Germinal center (tissue), 1 donor: ENCODE measurements at places on chromosomes 3 and 15.

DNA sequence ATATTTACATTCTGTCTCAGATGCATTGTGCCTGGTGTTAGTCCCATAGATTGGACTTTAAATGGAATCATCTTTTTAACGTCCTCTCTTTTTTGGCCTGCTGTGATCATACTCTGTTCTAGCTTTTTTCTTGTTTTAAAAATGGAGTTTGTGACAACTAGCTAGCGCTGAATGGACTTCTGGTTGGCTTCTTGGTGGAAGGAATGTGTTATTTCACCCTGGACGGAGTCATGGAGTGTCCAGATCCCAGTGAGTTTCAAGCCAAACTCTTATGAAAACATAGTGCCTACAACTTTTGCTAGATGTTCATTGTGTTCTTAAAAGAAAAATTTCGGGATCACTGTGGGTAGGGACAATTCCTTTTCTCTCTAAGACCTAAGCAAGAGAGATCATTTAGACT, 192.6 kb downstream of the TCF12 start:
- no peak for DNase-seq

- DNase-seq: no peak
Measured at GRCh38 chr3:185153171-185153771, 411 bp upstream of the C3orf70 start.

GRCh38 chr3:73832426-73832825, 207.7 kb upstream of the PDZRN3 start:
- no peak for DNase-seq

DNA sequence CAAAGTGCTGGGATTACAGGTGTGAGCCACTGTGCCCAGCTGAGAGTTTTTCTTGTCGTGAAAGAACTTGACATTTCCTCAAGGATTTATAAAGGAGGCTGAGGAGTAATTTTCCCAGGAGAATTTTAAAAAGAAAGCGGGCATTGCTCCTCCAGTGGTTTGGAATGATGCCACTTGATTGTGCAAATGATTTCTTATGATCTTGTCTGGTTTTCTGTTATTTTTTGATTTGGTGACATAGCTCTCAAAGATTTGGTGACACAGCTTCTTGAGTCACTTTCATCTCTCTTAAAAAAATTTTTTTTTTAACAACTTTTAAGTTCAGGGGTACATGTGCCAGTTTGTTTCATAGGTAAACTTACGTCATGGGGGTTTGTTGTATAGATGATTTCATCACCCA, 24.6 kb upstream of the NFKBIZ start:
- no peak for DNase-seq

DNA sequence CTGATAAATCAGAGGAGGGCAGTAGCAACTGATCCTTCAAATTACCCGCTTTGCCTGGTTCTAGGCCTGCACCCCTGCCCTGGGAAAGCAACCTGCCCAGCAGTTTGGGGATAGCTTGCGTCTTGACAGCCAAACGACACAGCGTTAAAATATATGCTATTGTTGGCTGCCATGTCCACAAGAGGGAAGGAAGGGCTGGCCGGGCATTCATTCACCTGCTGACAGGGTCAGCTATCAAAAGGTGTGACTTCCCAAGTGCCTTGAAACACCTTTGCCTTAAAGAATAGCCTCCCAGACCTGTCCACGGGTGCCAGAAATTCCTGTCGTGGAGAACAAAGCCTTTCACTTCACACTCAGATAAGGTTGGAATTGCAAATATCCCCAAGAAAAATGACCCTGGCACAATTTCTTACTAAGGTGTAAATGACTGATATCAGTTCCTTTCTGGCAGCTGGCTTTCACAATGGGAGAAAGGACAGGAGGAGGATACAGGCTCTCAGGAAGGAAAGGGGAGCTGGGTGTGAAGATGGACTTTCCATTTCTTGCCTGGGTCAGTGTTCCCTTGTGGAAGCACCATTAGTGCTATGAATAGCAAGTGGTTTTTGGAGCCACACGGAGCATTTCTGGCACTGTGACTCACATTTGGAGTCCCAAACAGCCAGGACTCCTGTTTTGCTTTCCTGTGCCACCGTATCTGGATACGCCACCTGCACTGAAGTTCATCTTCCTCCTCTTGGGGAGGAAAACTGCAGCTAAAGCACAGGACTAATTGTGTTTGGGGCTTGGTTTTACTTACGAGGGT, 19.2 kb downstream of the ALDH1A3 start:
- no peak for DNase-seq

DNA sequence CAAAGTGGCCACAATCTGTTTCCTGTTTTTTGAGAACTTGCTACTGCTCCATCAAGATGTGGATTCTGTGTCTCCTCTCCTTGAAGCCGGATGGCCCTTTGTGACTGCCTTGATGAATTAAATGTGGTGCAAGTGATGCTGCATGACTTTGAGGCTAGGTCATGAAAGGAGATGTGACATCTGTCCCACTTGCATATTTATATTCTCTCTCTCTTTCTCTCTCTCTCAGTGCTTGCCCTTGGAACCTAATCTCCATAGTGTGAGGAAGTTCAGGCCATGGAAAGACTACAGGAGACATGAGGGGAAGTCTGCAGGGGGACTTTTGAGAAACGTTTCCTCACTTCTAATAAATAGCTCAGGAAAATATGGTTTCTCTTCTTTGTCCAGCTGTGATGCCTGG, 50.0 kb upstream of the ADPGK start:
- no peak for DNase-seq

DNA sequence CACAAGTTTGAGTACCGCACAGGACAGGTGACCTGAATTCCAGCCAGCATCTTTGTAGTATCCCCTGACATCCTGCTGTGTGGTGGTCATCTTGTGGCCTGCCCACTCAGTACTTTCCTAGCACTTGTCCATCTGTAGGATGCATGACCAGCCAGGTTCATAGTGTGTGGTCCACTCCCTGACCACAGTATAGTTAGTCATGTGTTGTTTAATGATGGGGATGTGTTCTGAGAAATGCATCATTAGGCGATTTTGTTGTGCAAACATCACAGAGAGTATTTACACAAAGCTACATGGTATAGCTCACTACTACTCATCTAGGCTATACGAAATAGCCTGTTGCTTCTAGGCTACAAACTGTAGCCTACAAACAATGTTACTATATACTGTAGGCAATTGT, 16.9 kb upstream of the RBPMS2 start:
- DNase-seq: no peak

DNA sequence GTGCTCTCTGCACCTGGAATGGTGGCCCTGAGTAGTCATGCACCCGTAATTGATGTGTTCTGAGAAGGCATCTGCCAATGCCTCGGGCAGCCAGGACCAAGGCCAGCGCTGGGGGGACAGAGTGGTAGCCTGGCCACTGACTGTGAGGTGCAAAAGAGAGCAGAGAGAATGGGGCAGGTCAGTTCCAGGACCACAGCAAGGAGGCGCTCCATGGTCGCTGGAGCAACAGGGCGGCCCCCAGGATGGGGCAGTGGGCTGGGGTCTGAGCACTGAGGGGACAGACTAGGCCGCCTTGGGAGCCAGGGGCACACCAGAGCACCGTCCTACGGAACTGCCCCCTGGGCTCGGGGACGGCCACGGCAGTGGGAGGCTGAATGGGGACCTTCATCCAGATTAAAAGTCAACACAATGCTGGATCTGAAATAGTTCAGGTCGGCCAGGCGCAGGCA, 48.3 kb upstream of the IQSEC1 start:
- DNase-seq: no peak

DNA sequence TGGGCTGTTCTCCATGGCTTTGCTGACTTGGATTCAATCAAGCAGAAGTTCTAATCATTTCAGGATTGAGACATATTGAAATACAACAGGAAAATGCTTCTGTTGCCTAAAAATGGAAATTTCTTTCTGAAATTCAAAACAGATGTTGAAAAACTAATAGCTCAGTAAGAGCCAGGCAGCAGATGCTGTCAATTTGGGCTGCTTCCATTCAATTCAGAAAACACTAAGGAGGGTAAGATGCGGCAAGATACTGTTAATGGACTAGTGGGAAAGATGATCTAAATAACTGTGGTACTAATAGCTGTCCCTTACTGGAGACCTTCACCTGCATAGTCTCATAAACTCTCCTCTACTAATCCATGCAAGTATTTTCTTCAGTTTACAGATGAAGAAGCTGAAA, 53.5 kb downstream of the DGKG start:
- no peak for DNase-seq

DNA sequence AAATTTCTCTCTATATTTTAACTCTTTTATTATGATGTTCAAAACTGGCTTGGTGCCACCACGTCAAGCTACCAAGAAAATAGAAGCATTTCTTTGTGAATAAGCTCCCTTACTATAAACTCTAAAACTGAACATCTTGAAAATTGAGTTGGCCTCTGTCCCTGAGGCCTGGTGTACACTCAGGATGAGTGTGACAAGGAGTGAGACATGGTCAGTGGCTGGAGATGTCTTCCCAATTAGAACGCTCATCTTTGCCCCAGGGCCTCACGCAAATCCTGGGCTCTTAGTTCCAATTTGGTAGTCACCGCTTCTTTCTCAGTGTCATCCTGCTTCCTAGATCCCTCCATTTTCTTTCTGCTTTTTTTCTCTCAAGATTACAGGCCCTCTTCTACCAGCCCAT, 26.2 kb downstream of the SLC2A2 start:
- no peak for DNase-seq

DNA sequence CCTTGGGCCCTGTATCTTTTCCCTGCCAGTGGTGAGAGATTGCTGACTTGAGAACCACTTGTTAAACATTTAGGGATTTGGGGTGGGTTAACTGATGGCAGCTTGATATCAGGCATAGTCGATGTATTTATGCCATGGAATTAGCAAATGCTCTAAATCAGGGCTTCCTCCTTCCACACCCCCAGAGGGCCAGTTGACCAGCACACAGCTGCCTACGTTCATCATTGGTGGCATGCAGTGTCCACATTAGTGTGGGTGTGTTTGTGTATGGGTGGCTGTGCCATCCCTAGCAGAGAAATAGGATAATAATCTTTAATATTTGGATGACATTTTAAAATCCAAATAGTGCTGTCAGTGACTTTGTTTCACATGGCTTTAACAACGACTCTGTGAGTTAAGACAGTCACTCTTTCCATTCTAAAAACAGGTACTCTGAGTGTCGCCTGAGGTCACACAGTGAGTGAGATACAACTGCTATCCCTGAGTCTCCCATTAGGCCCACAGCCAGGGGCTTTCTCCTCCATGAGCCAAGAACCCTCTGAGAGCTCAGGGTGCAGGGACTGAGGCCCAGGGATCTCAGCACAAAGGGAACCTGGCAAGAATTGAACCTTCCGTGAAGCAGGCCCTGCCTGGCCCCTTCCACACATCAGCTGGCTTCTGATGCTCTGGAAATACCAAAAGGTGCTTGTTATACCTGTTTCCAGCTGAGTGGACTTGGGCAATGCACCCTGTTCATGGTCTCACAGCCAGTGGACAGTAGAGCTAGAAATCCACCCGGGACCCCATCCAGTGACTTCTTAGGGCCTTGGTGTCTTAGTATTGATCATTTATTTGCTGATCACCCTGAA, 4.3 kb upstream of the LTF start:
- DNase-seq: no peak

- no peak for DNase-seq
Measured at GRCh38 chr15:85646538-85647091, 148.1 kb downstream of the KLHL25 start.

- DNase-seq: no peak
Measured at GRCh38 chr3:191680989-191681597, 220.1 kb downstream of the PYDC2 start.

DNA sequence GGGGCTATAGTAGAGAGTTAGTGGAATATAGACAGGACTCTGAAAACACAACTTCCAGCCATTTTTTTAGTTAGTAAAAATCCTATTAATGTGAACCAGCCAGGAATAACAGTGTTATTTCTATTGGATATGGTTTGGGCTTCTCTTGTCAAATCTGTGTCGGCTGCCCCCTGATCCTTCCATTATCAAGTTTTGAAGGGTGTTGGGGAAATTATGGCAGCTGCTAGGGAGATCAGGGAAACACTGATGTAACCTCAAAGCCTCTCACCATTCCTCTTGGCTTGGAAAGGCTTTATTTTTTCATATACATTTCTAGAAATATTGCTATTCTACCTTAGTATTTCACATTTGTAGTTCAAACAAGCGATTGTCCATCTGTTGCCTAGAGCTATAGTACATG, 293.7 kb upstream of the TPRG1 start:
- no peak for DNase-seq

GRCh38 chr3:42900226-42901072, 5.5 kb upstream of the ZNF662 start:
- DNase-seq: no peak

- DNase-seq: no peak
Measured at GRCh38 chr3:150150633-150151032, 179.9 kb upstream of the PFN2 start.
